ENCODE measurements at places on chromosomes 1 and 21.

DNA sequence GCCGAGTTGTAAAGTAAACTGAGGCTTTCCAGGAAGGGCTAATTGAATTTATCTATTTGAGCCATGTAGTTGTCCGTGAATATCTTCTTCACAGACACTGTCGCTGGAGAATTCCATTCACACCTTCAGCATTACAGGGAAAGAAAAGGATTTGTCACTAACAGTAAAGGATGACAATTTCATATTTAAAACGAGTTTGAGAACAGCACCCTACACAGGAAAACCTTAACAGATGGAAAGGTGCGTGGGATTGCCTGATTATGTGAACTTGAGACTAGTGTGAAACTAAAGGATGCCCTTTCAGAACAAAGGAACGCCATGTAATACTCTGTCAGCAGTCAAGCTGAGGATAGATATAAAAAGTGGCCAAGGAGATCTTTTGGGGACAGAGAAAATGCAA is 492.5 kb upstream of the ADGRL2 start:
- no peak for DNase-seq

GRCh38 chr21:16596369-16596768 is 866.6 kb downstream of the USP25 start:
- no peak for DNase-seq

DNA sequence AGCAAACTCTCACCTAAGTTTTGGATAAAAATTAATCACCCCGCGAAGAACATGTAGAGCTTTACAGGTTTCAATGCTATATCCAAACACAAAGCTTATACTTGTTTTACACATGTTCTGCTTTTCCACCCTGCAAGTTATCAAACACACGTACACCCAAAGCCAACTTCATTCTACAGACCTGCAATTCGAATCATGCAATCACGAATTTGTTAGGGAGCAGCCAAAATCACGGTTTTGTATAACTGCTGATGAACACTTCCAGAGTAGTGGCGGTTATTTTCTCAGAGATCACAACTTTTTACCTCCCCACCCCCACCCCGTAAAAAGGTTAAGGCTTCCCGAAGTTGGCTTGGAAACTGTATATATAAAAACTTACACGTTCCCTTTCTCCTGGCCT is 1.4 kb downstream of the HMGN1 start:
- no peak for DNase-seq

DNA sequence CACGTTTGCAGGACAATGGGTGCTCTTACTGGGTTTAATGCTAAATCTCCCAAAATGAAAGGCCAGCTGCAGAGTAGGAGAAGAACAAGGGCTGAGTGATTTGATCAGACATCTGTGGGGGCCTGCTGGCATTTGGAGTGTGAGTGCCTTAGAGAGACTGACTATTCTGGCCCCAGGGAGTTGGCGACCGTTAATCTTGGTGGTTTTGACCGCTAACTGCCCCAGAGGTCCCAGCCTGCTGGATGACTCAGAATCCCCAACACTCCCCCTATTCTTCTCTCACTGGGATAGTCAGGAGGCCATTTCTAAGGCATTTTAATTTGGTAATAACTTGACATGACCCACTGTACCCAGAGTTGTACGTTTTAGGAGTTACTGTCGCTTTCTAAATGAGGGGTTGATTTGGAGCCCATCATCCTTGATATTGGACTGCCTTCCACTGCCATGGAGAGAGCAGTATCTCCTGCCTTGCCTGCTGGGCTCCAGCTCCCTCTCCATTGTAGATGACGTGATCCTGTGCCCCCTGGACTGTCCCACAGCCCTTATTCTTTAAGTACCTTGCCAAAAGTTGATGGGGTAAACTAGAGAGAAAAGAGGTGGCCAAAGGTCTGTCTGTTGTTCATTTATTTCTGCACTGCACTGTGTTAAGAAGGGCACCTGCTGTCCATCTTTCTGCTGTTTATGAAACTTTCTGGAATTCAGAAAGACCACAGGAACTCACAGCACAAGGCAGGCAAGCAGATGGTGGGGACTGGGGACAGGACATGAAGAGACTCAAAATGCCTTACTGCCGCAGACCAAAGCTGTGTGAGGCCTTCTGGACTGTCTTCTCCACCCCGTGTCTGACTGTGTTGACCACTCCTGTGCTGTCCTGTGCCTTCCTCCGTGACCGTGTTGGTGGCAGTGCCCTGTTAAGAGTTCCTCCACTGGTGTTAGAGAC is 98.2 kb upstream of the ARTN start:
- no peak for DNase-seq

GRCh38 chr1:30060738-30061137 is 662.6 kb downstream of the MATN1 start:
- no peak for DNase-seq

- DNase-seq, result no peak
These were observed 3.6 kb upstream of the NFIA start for GRCh38 chr1:61078618-61079295.

- no peak for DNase-seq
These were observed 154.9 kb downstream of the PAPPA2 start for GRCh38 chr1:176617881-176618280.

DNA sequence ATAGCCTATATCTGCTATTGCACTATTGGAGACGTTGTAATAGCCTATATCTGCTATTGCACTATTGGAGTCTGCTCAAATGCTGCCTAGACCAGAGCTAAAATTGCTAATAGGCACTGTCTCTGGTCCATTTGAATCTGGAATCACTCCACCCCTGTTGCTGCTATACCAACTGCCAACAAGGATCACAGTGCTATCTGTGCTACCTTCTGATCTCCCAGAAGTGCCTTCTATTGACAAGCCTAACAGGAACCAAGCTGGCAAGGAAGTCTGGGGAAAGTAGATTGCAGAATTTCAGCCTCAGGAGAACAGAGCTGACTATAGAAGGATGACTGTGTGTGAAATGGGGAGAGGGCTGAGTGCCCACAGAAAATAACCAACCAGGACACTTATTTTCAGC is 15.9 kb downstream of the RWDD3 start:
- DNase-seq, result no peak

- no peak for DNase-seq
These were observed 2.9 kb downstream of the PGBD5 start for GRCh38 chr1:230423261-230423660.

- no peak for DNase-seq
These were observed 497.5 kb downstream of the RWDD3 start for GRCh38 chr1:95731466-95731865.

- no peak for DNase-seq
These were observed 520.5 kb downstream of the SMYD3 start for GRCh38 chr1:245986404-245987218.
